HS-27A (cell line): ENCODE measurements at places on chromosomes 16 and 17.

- DNase-seq: no peak
Observed at GRCh38 chr17:27975146-27976011, 67.1 kb upstream of the NLK start.

- DNase-seq: no peak
Observed at GRCh38 chr16:22721511-22722100, 92.4 kb upstream of the HS3ST2 start.

DNA sequence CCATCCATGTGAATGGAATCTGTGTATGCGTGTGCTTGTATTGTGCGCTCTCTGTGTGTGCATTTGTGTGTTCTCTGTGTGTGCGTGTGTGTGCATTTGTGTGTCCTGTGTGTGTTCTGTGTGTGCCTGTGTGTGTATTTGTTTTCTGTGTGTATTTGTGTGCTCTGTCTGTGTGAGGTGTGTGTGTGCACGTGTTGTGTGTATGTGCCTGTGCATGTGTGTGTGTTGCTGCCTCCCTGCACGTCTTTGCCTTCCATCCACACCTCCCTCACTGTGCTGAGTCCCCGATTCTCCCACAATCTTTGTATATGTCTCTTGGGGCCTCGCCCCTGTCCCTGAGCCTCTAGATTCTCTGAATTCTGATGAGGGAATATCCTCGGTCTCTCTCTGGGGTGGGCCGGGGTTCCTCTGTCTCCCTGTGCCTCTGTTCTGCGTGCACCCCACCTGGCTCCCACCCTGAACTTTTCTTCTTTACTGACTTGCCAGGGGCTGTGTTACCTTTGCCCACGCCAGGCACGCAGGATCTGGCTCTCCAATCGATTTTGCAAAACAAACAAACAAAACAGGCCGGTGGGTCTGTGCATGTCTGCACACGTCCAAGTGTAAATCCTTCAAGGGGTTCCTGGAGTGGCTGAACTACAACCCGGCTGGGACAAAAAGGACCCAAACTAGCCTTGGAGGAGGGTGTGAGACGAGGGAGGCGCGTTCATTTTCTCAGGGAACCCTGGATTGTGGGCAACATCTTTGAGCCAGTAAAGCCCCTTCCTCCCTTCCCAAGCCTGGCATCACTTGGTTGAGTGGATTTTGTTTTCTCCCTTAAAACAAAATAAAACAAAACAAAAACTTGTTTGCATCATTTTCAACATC is 8.1 kb upstream of the FOXF1 start:
- DNase-seq: no peak

- no peak for DNase-seq
Observed at GRCh38 chr17:42566883-42567573, at the start of gene MLX. MLX (plus strand) TSS chr17:42567100; CDS start chr17:42567125, 25 bp downstream.

- DNase-seq: no peak
Observed at GRCh38 chr17:8074554-8074953, 13.0 kb downstream of the ALOX12B start.

DNA sequence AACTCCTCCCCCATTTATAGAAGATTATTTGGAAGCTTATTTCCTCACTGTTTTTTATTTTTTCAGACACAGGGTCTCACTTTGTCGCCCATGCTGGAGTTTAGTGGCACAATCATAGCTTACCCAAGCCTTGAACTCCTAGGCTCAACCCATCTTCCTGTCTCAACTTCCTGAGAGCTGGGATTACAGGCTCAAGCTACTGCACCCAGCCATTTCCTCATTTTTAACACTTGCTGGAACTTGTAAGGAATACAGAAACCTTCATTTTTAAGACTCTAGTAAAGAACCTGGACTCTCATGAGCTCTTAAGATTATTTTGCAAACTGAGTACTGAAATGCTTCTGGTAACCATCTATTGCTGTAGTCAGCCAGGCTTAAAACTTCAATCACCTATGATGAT is 29.9 kb downstream of the KANSL1 start:
- no peak for DNase-seq

GRCh38 chr17:7818746-7819645 is 15.0 kb upstream of the KDM6B start:
- DNase-seq: no peak
